Calu3 (cell line): ENCODE measurements at places on chromosomes 2 and 18. TPM values are rescaled to one million over a fixed set of nuclear protein-coding genes. Genes with fewer than 3 reads are reported as not detected.

PRSS56 gene
- not detected in 2 replicates for total RNA-seq

TP53I3 gene
- total RNA-seq: 13.9 TPM in 2 replicates

GRB14 gene
- total RNA-seq: 16.6 and 18.4 TPM in 2 replicates

SLC38A11 gene
- total RNA-seq: 0.57 and 1.6 TPM in 2 replicates
